Inflammatory macrophage treated with lipopolysaccharide for 1 hour (primary cell): ENCODE measurements at places on chromosomes 13 and 19.

GRCh38 chr19:14559916-14560775 is 11.7 kb downstream of the NDUFB7 start:
- DNase-seq = no peak

DNA sequence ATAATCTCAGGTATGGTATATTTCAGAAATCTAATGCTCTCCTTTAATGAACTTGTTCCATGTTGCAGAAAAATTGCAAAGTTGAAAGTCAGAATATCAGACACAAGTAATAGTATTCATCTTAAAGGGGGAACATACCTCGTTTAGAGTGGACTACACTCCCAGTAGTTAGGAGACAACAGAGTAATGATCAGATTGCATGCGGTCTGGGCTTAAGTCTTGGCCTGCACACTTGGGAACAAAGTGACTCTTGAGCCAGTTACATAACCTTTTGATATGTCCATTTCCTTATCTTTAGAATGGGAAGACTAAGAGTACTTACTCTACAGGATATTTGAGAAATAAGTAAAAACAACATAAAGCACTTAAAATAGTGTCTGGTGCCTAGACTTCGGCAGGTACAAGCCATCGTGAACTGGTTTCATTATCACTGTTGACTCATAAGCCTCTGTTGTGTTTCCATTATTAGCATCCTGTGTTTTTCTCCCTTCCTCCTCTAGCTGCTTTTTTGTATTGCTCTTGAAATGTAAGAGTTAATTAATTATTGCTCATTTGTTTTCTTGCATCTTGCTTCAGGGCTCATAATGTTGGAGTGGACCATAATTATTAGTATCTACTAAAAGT is 53.0 kb downstream of the DPY19L3 start:
- no peak for DNase-seq

DNA sequence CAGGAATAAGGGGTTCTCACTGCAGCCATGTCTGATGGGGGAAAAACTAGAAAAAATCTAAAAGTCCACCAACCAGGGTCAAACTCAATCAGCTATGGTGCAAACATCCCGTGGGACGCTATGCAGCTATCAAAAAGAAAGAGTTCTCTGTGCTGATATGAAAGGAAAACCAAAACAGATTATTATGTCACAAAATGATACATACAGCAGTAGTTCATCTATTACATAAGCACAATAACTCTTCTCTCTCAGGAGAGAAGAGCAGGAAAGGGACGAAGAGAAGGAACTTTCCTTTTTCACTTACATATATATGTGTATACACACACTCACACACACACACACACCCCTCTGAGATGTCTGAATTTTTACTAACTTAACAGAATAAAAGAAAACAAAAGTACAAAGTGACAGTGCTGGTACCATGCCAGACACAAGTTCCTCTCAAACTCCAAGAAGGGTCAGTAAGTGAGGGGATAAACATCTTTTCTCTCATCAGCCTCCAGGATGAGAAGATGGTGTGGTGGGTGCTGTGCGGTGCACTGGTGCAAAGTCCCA is 2.9 kb upstream of the FKRP start:
- no peak for DNase-seq

DNA sequence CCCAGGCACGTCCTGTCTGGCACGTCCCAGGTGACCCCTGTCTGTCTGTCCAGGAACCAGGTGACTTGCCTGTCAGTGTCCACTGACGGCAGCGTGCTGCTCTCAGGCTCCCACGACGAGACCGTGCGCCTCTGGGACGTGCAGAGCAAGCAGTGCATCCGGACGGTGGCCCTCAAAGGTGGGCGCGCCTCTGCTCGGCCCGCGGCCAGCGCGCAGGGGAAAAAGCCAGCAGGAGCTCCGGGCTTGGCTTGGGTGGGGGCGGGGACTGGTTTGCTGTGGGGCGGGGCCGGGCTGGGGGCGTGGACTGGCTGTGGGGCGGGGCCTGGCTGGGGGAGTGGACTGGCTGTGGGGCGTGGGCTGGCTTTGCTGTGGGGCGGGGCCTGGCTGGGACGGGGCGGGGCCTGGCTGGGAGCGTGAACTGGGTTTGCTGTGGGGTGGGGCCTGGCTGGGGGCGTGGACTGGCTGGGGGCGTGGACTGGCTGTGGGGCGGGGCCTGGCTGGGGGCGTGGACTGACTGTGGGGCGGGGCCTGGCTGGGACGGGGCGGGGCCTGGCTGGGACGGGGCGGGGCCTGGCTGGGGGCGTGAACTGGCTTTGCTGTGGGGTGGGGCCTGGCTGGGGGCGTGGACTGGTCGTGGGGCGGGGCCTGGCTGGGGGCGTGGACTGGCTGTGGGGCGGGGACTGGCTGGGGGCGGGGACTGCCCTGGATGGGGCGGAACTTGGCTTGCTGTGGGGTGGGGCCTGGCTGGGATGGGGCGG is 7.2 kb downstream of the WDR18 start:
- peak; percentile 47 for DNase-seq

GRCh38 chr19:33332248-33332647 is 29.9 kb upstream of the CEBPA start:
- DNase-seq = peak; percentile 74

GRCh38 chr13:102323505-102323904 is 78.3 kb downstream of the FGF14 start:
- no peak for DNase-seq

GRCh38 chr19:21484631-21485030 is 20.8 kb upstream of the ZNF429 start:
- DNase-seq = no peak

- no peak for DNase-seq
Observed at GRCh38 chr13:48070942-48071341, 24.0 kb downstream of the MED4 start.

DNA sequence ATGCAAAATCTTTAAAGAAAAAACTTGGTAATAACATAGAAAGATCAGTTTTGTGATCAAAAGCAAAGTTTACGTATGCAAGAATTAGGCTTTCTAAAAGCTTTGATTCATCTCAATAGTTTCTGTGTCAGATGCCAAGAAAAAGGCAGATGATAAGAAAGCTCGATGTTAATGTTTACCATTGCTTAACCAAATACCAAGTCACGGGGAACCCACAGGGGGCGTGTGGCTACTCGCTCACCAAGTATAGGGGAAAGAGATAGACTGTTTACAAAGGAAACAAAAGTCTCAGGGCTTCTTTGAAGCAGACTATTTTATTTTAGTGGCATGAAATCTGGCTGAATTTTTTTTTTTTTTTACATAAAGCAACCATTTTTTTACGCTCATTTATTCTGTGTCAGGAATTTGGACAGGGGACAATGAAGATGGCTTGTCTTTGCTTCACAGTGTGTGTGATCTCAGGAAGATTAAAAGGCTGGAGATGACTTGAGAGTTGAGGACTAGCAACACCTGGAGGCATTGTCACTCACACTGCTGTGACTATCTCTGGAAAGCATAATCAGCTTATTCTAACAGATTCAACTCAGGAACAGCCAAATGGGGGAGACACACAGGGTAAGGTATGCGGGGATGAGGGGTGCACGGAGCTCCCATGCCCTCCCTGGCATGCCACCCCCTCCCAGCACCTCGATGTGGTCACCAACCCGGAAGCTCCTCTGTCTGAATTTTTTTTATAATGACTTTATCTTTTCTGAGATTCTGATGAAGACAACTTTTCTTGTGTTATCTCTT is 24.9 kb downstream of the RCBTB1 start:
- peak; percentile 18 for DNase-seq

DNA sequence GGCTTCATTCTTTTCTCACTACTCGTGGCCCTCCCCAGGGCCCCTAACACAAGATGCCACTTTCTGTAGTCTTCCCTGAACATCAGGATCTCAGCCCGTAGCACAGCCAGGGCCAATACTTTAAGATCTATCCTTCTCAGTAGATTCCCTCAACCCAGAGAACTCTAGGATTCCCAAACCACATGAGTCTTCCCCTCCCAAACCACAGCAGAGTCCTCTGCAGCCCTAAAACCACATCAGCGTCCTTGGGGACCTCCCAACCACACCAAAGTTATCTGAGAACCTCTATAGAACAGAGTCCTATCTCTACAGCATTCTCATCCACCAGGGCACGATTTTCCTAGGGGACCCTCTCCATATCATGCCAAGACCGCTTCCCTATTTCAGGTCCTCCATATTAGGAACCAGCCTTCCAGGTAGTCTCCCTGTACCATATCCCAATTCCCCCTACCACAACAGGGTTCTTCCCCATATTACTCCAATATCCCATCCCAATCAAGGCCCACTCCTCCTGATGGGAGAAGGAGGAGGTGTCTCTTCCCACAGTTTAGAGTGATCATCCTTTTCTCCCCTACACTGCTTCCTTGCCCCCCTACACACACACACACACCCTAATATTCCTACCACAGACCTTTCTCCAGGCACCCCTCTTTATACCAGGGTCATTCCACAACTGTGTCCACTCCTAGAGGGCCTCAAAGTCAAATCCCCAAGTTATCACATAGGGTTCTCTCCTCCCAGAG is 1.4 kb downstream of the DYRK1B start:
- DNase-seq = no peak

- no peak for DNase-seq
Observed at GRCh38 chr13:100566543-100566942, 22.0 kb downstream of the GGACT start.

DNA sequence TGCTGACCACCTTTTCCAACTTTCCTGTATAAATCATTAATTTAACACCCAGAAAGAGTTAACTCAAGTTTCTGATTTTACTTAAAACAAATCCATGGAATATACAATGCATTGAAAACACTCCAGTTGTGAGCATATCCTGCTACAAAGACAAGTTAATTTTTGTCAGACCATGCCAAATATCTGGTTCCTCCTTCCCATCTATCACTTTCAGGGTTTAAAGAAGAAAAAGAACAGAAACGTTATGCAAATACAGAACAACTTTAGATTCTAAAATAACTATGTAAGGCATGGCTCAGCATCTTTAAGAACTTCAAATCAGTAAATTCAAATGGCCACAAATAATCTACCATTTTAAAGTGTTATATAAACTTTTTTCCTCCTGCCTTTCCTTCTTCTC is 14.9 kb downstream of the MRPS31 start:
- no peak for DNase-seq

DNA sequence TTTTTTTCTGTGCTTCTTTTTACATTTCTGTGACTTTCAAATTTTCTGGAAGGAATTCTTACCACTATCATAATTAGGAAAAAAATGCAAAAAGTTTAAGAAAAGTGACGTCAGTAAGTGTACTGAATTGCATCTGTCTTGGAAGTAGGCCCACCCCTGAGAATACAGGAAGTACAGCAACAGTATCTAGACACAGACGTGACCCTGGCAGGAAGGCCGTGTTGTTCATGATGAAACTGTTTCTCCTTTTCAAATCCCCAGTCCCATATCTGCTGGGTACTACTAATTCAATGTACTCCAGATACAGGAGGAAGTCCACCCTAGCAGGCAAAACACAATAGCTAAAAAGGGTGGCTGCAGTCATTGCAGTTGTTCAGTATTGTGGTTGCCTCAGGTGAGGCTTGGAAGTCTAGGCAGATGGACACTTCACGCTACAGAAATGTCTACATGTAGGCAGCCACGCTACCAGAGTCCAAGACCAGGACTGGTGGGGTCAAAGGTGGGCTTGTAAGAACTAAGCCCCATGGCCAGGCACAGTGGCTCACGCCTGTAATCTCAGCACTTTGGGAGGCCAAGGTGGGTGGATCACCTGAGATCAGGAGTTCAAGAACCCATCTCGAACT is 49.6 kb upstream of the MED4 start:
- DNase-seq = peak; percentile 74

DNA sequence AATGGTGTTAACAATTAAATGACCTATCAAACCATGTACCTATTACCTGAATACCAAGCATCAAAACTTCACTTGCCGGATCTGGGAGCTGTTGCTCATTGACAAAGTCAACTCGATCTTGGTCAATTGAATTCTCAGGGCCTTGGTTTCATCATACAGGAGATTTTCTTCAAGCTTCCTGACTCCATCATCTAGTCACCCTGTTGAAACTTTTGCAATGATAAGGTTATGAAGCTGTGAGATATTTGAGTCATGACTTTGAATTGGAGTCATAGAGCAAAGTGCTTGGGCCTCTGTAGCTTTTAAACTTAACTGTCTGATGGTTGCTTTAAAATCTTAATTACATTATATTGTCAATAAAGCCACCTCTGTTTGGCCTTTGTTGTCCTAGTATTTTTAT is 260.9 kb downstream of the COG6 start:
- DNase-seq = no peak

DNA sequence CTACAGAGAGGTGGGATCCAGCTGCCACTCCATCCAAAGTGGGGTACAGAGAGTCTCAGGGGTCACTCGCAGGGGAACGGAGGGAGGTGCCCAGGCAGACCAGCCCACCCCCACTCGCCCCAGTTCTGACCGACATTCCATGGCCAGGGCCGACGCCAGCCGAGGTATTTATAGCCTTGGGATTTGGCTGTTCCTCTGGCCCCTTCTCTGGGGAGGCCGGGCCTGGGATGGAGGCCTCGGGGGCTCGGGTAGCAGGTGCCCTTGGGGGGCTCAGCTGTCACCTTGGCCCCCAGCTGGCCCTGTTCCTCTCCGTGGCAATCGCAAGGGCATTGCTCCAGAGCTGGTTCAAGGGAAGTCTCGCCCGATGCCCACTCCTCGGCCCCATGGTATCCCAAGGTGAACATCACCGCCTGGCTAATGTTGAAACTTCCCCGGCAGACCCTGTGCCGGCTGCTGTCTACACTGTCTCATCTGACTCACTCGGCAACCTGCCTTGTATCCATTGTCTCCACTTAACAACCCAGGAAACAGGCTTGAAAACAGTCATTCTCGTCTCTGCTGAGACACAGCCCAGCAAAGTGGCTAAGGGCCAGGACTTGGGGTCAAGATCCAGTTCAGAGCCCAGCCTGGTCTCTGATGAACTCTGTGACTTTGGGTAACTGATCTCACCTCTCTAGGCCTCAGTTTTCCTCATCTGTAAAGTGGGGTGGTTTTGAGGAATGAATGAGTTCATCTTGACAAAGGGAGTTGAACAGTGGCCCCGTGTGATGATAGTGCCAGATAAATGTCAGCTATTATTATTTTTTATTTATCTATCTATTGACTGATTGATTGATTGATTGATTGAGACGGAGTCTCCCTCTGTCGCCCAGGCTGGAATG is 9.7 kb downstream of the PRKACA start:
- DNase-seq = no peak

GRCh38 chr13:48580185-48580803 is 47.4 kb upstream of the RCBTB2 start:
- DNase-seq = no peak

DNA sequence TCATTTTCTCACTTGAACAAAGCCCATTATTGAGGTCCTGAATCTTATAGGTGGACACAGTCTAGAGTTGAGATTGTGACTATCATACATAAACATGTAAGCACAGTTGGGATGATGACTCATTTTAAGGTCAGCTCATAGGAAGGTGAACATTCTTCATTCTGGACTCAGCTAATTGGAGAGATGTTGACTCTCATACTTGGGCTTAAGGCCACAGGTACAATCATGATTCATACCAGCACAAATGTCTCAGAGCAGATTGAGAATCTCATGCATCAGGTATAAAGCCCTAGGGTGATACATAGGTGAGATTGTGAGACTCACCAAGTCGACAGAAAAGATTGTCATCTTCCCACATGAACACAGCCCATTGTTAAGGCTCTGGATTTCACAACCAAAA is 62.3 kb upstream of the ZNF724 start:
- no peak for DNase-seq
